ENCODE measurements at places on chromosomes 11 and 22. TPM values are rescaled to one million over a fixed set of nuclear protein-coding genes. Genes with fewer than 3 reads are reported as not detected.

DNA sequence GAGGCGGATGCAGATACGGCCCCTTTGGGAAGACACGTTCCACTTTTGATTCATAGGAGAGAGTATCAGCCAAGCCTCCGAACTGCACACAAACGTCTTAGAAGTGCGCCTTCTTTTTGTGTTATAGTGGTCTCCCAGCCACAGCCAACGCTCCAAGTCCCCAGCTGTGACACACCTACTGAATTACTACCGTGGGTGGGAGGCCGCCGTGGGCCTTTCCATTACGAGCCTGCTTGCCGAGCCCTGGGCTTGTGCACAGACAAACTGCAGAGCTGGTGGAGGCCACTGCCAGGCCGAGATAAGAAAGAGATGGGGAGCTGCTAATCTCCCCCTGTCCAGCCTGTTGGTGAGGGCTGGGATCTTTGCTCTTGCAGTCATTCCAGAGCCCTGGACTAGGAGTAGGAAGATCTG, 761 bp downstream of the HMBS start:
- H3K27ac ChIP-seq: peak overlapping the region; percentile 97
- no peaks in the 10 kb centered on the region for H3K27me3 ChIP-seq
- DNase-seq: peak; percentile 75
- H3K4me1 ChIP-seq: peaks cover 18% of the 10 kb centered on the region

- no peak overlapping the region for H3K27ac ChIP-seq
- DNase-seq: no peak
- no peak overlapping the region for H3K4me3 ChIP-seq
- H3K4me1 ChIP-seq: no peaks in the 10 kb centered on the region
- H3K36me3 ChIP-seq: no peaks in the 10 kb centered on the region
- peaks cover 11% of the 10 kb centered on the region for H3K27me3 ChIP-seq
Observed at GRCh38 chr11:122478986-122479385, 176.5 kb upstream of the UBASH3B start.

DNA sequence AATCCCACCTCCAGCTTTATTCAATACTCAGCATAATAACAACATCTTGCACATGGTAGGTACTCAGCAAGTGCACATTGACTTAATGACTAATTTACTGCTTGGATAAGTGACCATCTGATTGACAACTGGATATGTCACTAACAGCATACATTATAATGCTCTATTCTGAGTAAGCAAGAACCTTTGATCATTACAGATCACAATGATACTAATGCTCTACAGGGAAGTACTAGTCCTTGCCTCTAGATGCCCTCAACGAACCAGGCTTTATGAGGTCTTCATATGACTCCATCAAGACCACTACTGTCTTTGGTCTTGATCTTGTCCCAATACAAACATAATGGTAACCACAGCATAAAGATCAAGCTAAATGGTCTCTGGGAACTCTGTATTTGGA, 167.6 kb upstream of the MTMR2 start:
- peaks cover 41% of the 10 kb centered on the region for H3K36me3 ChIP-seq
- H3K4me1 ChIP-seq: peaks cover 73% of the 10 kb centered on the region
- H3K27ac ChIP-seq: no peak overlapping the region

GRCh38 chr11:73670808-73671207, 24.4 kb downstream of the PLEKHB1 start:
- no peaks in the 10 kb centered on the region for H3K36me3 ChIP-seq
- no peak overlapping the region for H3K27ac ChIP-seq
- DNase-seq: no peak
- no peaks in the 10 kb centered on the region for H3K27me3 ChIP-seq
- no peak overlapping the region for H3K4me3 ChIP-seq
- no peaks in the 10 kb centered on the region for H3K4me1 ChIP-seq

DNA sequence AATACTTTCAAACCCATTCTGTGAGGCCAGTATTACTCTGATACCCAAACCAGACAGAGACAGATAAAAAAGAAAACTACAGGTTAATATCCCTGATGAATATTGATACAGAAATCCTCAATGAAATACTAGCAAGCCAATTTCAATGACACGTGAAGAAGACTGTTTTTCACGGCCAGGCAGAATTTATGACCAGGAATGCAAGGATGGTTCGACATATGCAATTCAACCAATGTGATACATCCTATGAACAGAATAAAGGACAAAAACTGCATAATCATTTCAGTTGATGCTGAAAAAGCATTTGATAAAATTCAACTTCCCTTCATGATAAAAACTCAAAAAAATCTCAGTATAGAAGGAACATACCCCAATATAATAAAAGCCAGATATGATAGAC, 44.5 kb downstream of the SLC22A24 start:
- no peaks in the 10 kb centered on the region for H3K4me1 ChIP-seq
- peaks cover 12% of the 10 kb centered on the region for H3K27me3 ChIP-seq
- no peak for DNase-seq
- no peak overlapping the region for H3K4me3 ChIP-seq
- no peaks in the 10 kb centered on the region for H3K36me3 ChIP-seq

DNA sequence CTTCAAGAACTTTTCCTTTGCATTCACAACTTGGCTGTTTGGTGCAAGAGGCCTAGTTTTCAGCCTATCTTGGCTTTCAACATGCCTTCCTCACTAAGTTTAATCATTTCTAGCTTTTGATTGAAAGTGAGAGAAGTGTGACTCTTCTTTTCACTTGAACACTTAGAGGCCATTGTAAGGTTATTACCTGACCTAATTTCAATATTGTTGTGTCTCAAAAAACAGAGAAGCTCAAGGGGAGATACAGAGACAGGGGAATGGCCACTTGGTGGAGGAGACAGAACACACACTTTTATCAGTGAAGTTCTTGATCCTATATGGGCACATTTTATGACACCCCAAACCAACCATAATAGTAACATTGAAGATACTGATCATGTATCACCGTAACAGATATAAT, 532.3 kb downstream of the DLG2 start:
- no peaks in the 10 kb centered on the region for H3K4me1 ChIP-seq
- no peaks in the 10 kb centered on the region for H3K27me3 ChIP-seq
- no peak overlapping the region for H3K27ac ChIP-seq
- no peaks in the 10 kb centered on the region for H3K36me3 ChIP-seq
- H3K4me3 ChIP-seq: no peak overlapping the region
- DNase-seq: no peak

- H3K27me3 ChIP-seq: no peaks in the 10 kb centered on the region
- no peaks in the 10 kb centered on the region for H3K36me3 ChIP-seq
- H3K27ac ChIP-seq: no peak overlapping the region
- H3K4me3 ChIP-seq: no peak overlapping the region
Observed at GRCh38 chr11:83241291-83241946, 44.7 kb downstream of the CCDC90B start.

- H3K36me3 ChIP-seq: no peaks in the 10 kb centered on the region
- H3K4me1 ChIP-seq: peaks cover 2% of the 10 kb centered on the region
- H3K27ac ChIP-seq: no peak overlapping the region
Observed at GRCh38 chr22:29258407-29259252, 9.2 kb downstream of the RHBDD3 start.

- DNase-seq: no peak
- no peaks in the 10 kb centered on the region for H3K36me3 ChIP-seq
- H3K4me1 ChIP-seq: peaks cover 12% of the 10 kb centered on the region
- no peak overlapping the region for H3K27ac ChIP-seq
Observed at GRCh38 chr11:123228496-123229163, 33.6 kb upstream of the CLMP start.

DNA sequence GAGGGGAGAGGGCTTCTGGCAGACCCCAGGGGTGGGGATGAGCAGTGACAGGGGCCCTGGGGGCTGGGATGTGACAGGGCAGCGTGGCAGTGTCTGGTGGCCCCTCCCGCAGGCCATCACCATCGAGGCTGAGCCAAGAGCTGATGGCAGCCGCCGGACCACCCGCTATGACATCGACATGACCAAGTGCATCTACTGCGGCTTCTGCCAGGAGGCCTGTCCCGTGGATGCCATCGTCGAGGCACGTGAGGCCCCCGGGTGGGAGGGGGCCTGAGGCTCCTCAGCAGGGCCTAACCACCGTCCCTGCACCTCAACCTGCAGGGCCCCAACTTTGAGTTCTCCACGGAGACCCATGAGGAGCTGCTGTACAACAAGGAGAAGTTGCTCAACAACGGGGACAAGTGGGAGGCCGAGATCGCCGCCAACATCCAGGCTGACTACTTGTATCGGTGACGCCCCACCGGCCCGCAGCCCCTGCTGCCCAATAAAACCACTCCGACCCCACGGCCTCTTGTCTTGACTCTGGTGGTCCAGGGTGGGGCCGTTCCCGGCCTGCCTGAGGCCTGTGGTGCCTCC, 2.6 kb upstream of the TCIRG1 start:
- H3K27me3 ChIP-seq: no peaks in the 10 kb centered on the region
- H3K4me1 ChIP-seq: peaks cover 13% of the 10 kb centered on the region
- H3K36me3 ChIP-seq: peaks cover 2% of the 10 kb centered on the region
- no peak for DNase-seq

- H3K27ac ChIP-seq: no peak overlapping the region
- no peak overlapping the region for H3K4me3 ChIP-seq
- H3K36me3 ChIP-seq: no peaks in the 10 kb centered on the region
- DNase-seq: no peak
Observed at GRCh38 chr11:12809864-12810567, 135.8 kb downstream of the TEAD1 start.

DNA sequence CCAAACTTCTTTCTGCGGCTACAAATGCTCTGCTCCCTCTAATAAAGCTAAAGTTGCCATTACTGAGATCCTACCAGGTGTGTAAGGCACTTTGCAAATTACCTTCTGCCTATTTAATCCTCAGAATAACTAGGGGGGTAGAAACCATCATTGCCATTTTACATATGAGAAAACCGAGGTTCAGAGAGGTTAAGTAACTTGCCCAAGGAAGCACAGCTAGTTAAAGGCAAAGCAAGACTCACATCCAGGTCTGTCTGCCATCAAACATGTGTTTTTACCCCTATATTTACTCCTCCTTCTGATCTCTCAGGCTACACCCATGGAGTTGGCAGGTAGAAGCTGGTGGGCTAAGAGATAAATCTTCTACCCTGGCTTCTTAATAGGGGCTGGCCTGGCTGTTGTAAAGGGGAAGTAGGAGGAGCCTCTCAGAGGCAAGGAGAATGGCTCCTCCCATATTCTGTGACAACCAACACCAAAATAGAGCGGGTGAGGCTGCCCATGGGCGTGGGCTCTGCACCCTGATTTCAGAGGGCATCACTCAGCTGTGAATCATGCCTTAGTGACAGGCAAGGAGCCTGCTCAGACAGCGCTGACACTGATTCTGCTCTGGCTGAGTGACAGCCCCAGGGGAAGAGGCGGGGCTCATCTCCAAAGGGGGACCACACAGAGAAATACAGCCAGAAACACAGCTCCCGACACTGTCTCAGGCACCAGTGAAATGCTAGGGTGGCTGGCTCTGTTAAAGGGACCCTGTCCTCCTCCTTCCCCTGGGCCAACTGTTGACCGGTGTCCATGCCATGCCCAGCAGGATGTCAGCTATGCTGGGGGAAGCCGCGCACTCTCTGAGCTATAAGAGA, 106.8 kb downstream of the ABTB2 start:
- H3K27me3 ChIP-seq: peaks cover 7% of the 10 kb centered on the region
- peak; percentile 91 for DNase-seq
- peaks cover 2% of the 10 kb centered on the region for H3K36me3 ChIP-seq
- H3K4me1 ChIP-seq: peaks cover 54% of the 10 kb centered on the region
- peak overlapping the region; percentile 45 for H3K4me3 ChIP-seq
- H3K27ac ChIP-seq: no peak overlapping the region

- peak overlapping the region; percentile 96 for H3K4me3 ChIP-seq
- H3K27me3 ChIP-seq: no peaks in the 10 kb centered on the region
- H3K27ac ChIP-seq: peak overlapping the region; percentile 95
- peaks cover 45% of the 10 kb centered on the region for H3K4me1 ChIP-seq
Observed at GRCh38 chr11:87038235-87038977, 672 bp downstream of the TMEM135 start.

- no peaks in the 10 kb centered on the region for H3K27me3 ChIP-seq
- no peak overlapping the region for H3K4me3 ChIP-seq
- DNase-seq: no peak
- peaks cover 35% of the 10 kb centered on the region for H3K36me3 ChIP-seq
Observed at GRCh38 chr22:40433416-40434090, 63.2 kb downstream of the SGSM3 start.

GRCh38 chr11:59759900-59760299, 4.7 kb downstream of the STX3 start:
- H3K4me3 ChIP-seq: no peak overlapping the region
- H3K27ac ChIP-seq: no peak overlapping the region
- H3K4me1 ChIP-seq: peaks cover 14% of the 10 kb centered on the region
- H3K27me3 ChIP-seq: no peaks in the 10 kb centered on the region
- no peak for DNase-seq
- H3K36me3 ChIP-seq: no peaks in the 10 kb centered on the region

TRIM44 gene
- total RNA-seq: 37.4 TPM

MAJIN gene
- total RNA-seq: not detected

OR6Q1 gene
- total RNA-seq: not detected

MS4A3 gene
- not detected for total RNA-seq

PKP3 gene
- not detected for total RNA-seq

CCDC73 gene
- total RNA-seq: not detected

MS4A2 gene
- not detected for total RNA-seq

FADS2 gene
- 134 TPM for total RNA-seq

PRR5L gene
- 8.1 TPM for total RNA-seq

ANO9 gene
- 28.2 TPM for total RNA-seq

Measured in activated CD8-positive, alpha-beta T cell treated with anti-CD3 and anti-CD28 coated beads for 36 hours (primary cell).